ENCODE measurements at places on chromosomes 2 and 18. TPM values are rescaled to one million over a fixed set of nuclear protein-coding genes. Genes with fewer than 3 reads are reported as not detected.

The DAW1 gene
- total RNA-seq, result not detected

The CD8B2 gene
- total RNA-seq, result 4.6 TPM

The RUFY4 gene
- total RNA-seq, result 2.0 TPM

The NCOA1 gene
- 20.2 TPM for total RNA-seq

The TBC1D8 gene
- 2.1 TPM for total RNA-seq

The KLHL29 gene
- total RNA-seq, result 1.2 TPM

The HJURP gene
- total RNA-seq, result 78.1 TPM

The CAPN14 gene
- 0.49 TPM for total RNA-seq

The SULT1C2 gene
- total RNA-seq, result not detected

DNA sequence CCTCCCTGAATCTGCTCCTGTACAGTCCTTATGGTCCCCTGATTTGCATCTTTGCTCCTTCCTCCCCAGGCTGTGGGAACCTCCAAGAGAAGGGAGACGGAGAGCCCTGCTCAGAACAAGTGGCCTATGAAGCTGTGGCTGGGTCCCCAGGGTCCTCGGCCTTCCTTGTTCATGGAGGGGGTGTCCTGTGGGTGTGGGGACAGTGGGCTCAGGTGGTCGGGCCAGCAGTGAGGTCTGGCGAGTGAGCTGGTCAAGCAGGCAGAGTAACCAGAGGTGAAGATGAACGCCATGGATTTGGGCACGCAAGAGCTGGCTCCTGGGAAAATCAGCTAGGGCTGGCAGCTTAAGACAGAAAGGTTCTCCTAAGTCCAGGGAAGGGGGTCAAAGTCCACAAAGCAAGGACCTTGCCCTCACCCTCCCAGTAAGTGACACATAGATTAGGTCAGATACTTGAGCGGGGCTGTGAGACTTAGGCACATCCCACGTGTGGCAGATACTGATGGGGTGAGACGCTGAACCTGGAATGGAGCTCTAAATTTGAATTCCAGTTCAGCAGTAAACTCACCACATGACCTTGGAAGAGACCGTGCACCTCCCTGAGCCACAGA is 24.8 kb downstream of the GNLY start:
- DNase-seq, result no peak

- peak; percentile 87 for DNase-seq
Measured at GRCh38 chr2:134668821-134669220, 50.0 kb downstream of the TMEM163 start.

GRCh38 chr2:16215902-16216557 is 275.7 kb downstream of the MYCN start:
- DNase-seq, result no peak

DNA sequence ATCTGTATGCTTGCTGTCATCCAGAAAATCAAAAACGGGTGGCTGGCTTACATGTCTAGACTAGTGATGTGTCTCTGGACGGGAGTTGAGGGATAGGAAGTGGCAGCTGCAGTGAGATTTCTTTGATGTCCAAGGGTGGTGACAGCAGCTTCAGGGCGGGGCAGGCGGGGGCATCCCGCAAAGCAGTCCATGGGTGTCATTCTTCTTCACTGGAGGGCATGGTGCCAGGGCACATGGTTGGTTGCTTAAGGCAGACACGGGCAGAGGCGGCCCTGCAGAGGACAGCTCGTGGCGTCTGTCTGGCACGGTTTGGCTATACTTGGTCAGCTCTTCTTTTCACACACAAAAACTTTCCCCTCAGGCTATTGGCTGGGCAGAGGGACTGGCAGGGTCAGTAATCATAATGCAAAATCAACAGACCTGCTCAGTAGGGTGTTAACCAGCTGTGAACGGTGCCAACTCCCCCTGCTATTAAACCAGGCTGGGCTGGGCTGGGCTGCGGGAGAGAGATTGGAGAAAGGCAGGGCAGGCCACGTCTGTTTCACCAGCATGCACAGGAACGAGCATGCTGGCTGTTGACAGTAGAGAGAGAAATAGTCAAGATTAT is 63.7 kb downstream of the COL4A3 start:
- no peak for DNase-seq

GRCh38 chr2:53403792-53404413 is 363.7 kb upstream of the CHAC2 start:
- DNase-seq, result no peak

- peak; percentile 60 for DNase-seq
Measured at GRCh38 chr2:157443795-157444640, at the start of gene CYTIP. Gene CYTIP, minus strand, starts transcription at chr2:157444089. Its CDS starts 69 bp downstream, at chr2:157444020.

DNA sequence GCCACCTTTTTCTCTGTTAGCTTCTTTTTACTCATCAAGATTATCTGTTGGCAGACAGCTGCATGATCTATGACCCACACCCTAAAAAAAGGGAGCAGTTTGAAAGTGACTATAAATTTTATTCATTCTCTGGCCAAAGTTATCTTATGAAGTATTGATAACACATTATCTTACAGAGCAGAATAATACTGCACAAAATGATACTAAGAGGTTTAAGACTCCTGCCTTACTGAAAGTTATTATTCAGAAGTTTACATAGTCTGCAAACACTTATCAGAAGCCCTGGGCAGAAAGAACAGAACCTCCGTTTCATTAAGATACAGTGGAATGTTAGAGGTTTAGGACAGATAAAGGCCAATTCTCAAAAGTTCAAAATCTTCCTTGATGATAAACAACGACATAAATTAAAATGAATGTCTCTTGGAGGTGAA is 78.2 kb downstream of the ZEB2 start:
- DNase-seq, result no peak

- no peak for DNase-seq
Measured at GRCh38 chr2:6878549-6878948, 972 bp downstream of the RSAD2 start.

- DNase-seq, result no peak
Measured at GRCh38 chr2:90209806-90210205, 1518.3 kb downstream of the RPIA start.

- no peak for DNase-seq
Measured at GRCh38 chr2:13558368-13558767, 841.6 kb downstream of the TRIB2 start.

- DNase-seq, result no peak
Measured at GRCh38 chr2:227566012-227566411, 32.7 kb upstream of the SCYGR2 start.

DNA sequence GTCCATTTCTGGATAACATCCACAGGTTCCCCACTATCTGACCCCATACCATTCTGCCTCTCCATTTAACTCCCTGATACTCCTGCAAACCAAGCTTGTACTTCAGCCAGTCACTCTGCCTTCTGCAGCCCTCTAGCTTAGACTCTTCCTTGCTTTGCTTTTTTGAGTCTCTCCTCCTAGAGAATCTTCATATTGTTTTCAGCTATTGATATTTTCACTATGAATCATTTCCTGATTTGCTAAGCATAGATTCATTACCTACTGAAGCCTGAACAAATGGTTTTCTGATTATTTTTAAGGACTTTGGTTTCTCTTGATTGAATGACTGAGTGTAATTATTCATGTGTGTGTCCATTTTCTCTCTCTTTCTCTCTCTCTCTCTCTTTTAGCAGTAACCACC is 2102.3 kb upstream of the CELF4 start:
- DNase-seq, result no peak

DNA sequence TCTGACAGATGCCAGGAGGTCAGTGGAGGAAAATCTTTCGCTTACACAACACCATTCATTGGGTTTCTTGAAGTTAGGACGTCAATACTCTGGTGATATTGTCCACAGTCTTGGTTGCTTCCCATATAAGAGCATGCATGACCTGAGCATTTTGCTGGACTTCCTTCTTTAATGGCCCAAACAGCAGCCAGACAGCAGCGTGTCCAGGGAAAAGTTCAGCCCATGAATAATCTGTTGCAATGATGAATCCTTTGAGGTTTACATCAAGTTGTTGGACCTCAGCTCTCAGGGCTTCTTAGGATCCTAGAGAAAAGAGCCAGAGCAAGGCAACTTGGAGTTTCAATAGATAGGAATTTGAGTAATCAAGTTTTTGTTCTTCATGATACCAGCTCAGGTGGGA is 155.6 kb upstream of the MGAT5 start:
- no peak for DNase-seq

- no peak for DNase-seq
Measured at GRCh38 chr2:218081695-218082094, 12.6 kb downstream of the RUFY4 start.

DNA sequence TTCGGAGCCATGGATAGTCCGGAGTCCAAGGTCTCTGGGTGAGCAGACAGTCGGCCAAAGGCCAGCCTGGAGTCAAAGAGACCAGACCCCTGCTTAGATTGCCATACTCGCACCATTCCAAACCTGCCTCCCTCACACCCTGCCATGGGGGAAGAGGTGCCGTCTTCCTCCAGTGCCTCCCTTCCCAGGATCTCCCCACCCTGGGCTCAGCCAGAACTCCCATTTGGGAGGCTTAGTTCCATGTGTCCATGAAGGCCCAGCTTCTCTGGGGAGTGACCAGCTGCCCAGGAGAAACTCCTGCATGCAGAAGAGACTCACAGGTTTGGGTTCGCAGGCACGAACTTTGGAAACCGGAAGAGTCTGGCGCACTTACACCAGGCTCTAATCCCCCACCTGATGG is 21.7 kb downstream of the IGFBP5 start:
- no peak for DNase-seq

DNA sequence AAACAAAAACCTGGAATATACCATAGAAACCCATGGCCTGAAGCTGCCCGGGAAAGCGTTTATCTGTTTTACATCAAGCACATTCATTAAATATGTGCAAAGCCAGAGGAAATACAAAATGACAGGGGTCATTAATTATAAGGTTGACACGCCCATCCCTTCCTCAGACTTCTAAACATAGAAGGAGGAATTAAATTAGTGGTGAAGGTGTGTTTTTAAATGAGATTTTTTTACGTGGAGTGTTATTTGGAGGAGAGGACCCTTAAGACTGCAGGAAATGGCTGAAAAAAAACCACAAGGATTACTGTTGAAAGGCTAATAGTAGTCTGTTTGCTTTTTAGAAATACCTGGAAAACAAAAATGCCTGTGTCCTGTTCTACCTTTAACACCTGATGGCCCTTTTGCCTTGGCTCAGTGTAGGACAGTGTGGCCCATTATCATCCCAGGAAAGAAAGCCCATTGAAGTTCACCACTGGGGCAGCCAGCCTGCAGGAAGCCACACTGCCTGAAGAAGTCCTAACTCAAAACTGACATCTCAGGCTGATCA is 123.2 kb downstream of the EPHA4 start:
- DNase-seq, result no peak

DNA sequence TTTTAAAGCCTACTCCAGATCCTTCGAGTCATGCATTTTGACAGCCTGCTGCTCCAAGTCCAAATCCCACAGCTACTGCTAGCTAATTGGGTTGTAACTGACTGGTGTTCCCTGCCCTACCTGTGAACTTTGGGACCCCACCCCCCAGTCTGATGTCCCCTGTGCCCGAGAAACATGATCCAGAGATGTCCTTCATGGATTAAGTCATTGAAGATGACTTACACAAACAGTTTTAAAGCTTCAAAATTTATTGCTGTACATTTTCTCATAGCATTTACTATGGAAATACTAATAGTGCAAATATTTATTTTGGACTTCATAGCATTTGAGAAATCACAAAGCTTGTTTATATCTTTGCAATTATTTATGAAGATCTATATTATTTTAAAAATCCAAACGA is 73.1 kb downstream of the MBD2 start:
- DNase-seq, result no peak

GRCh38 chr2:53600815-53601214 is 166.8 kb upstream of the CHAC2 start:
- no peak for DNase-seq

DNA sequence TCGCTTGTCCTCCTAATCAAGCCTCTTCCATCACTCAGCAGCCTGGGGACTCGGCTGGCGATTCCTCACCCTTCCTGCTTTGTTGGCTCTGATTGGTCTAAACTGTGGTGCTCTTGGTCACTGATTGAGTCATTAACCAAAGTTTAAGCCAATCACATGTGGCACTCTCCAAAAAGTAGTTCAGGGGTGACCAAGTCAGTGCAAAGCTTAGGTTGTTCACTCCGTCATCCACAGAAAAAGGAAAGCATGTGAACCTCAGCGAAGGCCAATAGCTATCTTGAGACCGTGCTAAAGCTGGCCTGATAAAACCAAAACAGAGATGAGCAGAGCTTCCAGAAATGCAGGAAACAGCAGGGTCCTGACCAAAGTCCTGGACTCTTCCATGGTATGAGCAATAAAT is 4.9 kb downstream of the ALPK2 start:
- DNase-seq, result no peak

- peak; percentile 50 for DNase-seq
Measured at GRCh38 chr2:37376421-37377186, 32.2 kb downstream of the QPCT start.

- DNase-seq, result no peak
Measured at GRCh38 chr2:34104601-34105000, 505.5 kb upstream of the FAM98A start.

DNA sequence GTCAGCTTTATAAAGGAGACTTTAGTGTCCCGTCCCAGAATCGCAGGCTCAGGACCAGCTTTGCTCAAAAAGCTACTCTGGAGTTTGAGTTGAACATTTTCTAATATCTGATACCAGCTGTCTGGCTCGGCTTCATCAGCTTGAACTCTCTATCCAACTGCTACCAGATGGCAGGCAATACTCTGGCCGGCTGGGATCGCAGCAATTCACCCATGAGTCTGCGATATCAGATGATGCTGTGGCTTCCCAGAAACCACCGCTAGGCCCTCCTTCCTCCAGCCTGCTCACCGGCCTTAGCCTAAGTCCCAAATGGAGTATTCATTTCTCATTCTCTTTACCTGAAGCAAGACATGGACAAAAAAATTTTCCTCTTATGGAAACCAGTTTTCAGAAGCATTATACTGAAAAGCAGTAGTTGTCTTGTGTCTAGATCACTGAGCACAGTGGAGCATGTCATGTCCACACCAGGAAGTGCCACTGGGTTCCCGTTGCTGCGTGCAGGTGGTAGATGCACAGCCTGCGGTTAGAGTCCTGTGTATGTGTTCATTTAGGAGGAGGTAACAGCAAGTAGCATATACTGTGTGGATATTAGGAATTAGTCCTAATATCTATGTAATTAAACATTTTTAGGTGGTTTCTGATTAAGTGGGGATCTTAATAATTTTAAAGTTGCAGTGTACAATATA is 162.0 kb upstream of the SOX11 start:
- DNase-seq, result no peak
